8988T (cell line): ENCODE measurements at places on chromosomes 1 and 21.

DNA sequence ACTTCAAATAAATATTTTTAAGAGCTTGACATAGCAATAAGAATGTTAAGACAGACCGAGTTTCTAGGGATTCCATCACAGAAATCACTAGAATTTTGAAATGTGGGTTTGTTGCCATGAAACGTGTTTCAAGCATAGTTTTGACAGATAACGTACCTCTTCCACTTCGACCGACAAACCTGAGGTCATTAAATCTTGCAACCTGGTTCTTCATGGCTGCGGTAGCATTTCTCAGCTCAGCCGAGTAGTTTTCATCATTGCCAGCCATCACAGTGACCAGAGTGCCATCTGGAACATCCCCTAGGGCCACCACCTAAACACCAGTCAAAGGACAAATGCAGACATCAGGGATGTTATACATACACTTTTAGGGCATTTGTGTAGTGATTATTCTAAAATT, 168.7 kb downstream of the RUNX1 start:
- no peak for DNase-seq

DNA sequence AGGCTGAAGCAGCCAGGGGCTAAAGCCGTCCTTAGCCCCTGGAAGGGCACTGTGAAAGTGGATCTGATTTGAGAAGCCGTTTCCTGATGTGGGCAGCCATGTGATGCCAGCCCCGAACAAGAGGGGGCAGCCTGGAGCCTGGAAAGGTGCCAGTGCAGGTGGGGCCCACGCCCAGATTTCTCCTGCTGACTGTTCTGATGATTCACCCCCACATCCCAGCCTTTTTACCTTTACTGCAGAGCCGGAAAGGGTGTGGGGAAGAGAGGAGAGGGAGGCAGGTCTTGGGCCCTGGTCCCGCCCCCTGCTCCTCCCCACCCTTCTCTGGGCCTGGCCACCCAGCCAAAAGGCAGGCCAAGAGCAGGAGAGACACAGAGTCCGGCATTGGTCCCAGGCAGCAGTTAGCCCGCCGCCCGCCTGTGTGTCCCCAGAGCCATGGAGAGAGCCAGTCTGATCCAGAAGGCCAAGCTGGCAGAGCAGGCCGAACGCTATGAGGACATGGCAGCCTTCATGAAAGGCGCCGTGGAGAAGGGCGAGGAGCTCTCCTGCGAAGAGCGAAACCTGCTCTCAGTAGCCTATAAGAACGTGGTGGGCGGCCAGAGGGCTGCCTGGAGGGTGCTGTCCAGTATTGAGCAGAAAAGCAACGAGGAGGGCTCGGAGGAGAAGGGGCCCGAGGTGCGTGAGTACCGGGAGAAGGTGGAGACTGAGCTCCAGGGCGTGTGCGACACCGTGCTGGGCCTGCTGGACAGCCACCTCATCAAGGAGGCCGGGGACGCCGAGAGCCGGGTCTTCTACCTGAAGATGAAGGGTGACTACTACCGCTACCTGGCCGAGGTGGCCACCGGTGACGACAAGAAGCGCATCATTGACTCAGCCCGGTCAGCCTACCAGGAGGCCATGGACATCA, at the start of gene SFN:
TSS of gene SFN (plus strand) at position 369 of the 904 bp plus-strand sequence. CDS start at position 433, 64 bp downstream.
- peak; percentile 47 for DNase-seq

GRCh38 chr1:53311702-53312305, 16.1 kb downstream of the LRP8 start:
- no peak for DNase-seq

GRCh38 chr21:45351526-45352275, 53.3 kb upstream of the COL18A1 start:
- no peak for DNase-seq

DNA sequence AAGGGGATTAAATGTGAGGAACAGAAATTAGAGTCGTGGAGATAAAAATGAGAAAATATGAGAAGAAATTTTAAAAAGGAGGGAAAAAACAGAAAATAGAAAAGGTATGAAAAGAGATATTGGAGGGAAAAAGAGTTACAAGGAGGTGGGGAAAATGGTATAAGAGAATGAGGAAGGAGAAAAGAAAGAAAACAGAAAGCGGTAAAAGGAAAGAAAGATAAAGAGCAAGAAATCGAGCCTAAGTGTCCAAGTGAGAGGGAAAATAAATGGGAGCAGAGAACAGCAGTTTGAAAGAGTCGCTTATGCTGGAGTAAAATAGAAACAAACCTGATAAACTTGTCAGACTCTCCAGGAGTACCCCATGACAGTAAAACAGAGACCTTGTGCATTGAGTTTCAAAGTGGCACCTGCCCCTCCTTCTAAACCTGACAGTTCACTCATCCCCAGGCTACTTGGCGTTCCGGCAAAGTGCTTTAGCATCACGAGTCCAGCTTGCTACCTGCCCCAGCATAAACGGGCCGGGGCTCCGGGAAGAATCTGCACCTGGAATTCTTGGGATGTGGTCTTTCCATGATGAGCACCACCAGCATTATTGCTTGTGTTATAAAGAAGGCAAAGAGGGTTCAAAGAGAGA, 585 bp downstream of the NEGR1 start:
- DNase-seq = no peak

- no peak for DNase-seq
These were observed 413.0 kb upstream of the ESRRG start for GRCh38 chr1:217135987-217136894.

DNA sequence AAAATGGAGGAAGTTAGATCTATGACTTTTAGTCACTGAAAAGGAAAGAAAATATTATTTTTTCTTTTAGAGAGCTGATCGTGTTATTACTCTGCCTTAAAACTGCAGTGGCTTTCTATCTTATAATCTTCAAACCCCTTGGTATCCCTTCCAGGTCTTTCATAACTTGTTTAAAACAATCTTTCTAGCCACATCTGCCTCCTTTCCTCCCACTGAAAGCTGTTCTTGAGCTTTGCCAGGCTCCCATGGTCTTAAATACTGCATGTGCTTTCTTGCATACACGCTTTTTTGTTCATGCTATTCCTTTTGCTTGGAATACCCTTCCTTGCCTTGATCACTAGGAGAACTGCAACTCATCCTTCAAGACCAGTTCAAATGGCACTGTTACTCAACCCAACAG, 65.9 kb upstream of the GADD45A start:
- DNase-seq = no peak
